Left cardiac atrium (tissue), 4 donors: ENCODE measurements at places on chromosomes 1 and 21. TPM values are rescaled to one million over a fixed set of nuclear protein-coding genes. Genes with fewer than 3 reads are reported as not detected.

FLG gene
- total RNA-seq = not detected

DCAF6 gene
- 129 TPM for total RNA-seq

AIRE gene
- not detected for total RNA-seq

NLRP3 gene
- total RNA-seq = 2.0 TPM

PGBD5 gene
- 19.6 TPM for total RNA-seq

PLPPR4 gene
- total RNA-seq = 1.5 TPM

VHLL gene
- not detected for total RNA-seq

MTARC1 gene
- 50.6 TPM for total RNA-seq

CYP4Z1 gene
- total RNA-seq = 1.1 TPM

ATP1A2 gene
- total RNA-seq = 176 TPM

DNA sequence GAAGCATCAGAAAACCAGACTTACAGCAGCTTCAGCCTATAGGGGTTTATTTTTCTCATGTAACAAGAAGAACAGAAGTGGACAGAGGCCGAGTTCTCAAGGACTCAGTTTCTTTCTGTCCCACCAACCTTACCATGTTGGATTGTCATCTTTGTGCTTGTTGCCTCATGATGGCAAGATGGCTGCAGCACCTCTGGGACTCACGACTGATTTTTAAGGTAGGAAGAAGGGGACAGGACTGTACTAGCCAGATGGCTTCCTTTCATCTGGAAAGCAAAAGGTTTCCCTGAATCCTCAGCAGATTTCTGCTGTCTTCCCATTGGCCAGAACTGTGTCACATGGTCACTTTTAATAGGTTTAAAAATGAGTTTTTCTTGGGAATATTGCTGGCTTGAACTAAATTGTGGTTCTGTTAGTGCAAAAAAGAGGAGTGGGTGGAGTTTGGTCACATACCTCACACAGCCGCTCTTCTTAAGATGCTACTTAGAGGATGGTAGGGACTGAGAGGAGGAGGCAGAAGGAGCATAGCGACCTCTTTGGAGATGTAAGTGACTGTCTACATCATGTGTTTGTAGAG is 48.1 kb upstream of the ENAH start:
- no peak for DNase-seq

- DNase-seq = no peak
Observed at GRCh38 chr1:111221276-111221632, 6.3 kb upstream of the CHI3L2 start.

DNA sequence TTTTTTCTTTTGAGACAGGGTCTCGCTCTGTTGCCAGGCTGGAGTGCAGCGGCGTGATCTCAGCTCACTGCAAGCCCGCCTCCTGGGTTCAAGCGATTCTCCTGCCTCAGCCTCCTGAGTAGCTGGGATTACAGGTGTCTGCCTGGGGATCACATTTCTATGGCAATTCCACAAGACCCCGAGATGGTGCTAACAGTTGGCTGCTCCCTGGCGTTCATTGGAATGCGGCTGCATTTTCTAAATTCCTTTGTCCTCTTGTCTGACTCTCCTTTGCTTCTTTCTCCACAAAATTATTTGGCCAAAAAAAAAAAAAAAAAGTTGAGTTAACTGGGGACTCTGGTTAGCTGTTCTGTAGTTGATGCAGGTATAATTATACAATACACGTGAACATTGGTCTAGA is 176.4 kb downstream of the ETS2 start:
- DNase-seq = no peak

DNA sequence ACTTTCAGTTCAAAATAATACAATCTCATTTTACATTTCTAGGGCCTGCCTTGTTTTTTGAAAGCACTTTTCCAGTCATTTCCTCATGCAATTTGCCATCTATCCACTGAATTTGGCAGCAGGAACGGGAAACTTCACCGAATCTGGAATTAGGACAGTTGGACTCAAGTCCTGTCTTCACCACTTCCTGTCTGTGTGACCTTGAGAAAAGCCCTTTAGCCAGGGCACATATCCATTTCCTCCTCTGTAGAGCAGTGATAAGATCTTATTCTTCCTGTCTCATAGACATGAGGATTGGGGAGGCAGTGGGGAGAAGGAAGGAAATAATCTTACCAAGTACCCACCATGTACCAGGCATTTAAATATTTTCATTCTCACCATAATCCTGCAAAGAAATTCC is 12.0 kb downstream of the VAV3 start:
- DNase-seq = no peak

DNA sequence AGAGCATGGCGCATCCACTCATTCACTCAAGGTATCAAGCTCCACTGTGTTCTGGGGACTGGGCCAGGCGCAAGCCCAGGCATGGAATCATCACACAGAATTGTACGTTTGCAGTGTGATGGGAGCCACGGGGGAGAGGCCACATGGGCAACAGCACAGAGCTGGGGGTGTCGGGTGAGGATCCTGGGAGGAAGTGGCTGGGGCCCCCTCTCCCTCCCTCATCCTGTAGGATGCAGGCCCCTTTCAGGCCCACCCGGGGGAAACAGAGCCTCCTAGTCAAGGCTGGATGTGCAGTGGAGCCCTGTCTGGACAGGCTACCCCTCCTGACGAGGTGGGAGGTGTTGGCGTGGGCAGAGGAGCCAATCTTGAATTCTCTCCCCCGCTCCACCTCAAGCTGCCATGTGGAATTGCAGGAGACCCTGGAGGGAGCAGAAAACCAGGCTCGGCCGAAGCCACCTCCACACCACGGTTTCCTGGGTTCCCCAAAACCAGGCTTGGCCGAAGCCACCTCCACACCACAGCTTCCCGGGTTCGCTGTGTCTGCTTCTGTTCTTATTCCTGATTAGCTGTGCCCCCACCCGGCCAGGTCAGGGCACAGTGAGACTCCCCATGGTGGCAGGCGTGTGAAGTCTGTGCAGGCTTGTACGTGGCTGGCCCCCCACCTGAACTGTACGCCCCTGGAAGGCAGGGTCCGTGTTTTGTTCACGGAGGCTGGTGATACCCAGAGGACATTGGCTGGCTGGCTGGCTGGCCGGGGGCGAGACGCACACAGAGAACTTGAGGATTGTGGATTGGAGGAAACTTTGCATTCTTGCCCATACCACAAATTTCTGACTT is 4.2 kb upstream of the C1orf174 start:
- no peak for DNase-seq

DNA sequence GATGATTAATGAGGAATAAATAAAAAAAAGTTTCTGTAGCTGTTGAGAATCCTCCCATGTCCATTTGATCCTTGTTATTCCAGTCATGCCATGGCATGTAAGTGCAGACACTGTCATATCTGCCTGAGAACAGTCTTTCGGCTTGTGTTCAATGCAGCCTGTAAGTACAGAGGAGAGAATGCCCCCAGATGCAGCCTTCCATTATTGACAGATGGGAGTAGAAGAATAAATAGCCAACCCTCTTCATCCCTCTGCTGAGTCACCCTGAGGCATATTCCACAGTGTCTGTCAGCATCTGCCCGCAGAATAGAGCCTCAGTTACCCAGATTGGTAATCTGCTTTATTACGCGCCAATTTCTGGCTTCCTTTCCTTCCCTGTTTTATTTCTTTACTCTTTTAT is 139.4 kb downstream of the LRRC7 start:
- no peak for DNase-seq

- DNase-seq = no peak
Observed at GRCh38 chr1:24966121-24966723, 36.1 kb upstream of the RUNX3 start.

DNA sequence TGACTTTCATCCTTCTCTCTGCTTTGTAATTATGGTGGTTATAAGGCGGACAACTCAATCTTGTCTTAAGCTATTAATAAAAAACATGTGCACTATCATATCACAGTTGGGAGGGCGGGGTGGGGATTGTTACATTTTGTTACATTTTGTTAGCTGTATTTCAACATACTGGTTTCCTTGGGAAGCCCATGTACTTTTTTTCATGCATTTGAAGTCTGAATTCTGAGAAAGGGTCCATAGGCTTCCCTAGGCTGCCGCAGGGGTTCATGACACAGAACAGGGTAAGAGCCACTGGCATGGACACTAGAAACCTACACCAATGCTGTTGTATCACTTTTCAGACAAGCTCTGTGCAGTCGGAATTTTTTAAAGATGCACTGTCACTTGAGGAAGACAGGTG is 178.8 kb downstream of the ETS2 start:
- DNase-seq = no peak

- no peak for DNase-seq
Observed at GRCh38 chr21:34906401-34906800, 142.7 kb downstream of the RUNX1 start.

DNA sequence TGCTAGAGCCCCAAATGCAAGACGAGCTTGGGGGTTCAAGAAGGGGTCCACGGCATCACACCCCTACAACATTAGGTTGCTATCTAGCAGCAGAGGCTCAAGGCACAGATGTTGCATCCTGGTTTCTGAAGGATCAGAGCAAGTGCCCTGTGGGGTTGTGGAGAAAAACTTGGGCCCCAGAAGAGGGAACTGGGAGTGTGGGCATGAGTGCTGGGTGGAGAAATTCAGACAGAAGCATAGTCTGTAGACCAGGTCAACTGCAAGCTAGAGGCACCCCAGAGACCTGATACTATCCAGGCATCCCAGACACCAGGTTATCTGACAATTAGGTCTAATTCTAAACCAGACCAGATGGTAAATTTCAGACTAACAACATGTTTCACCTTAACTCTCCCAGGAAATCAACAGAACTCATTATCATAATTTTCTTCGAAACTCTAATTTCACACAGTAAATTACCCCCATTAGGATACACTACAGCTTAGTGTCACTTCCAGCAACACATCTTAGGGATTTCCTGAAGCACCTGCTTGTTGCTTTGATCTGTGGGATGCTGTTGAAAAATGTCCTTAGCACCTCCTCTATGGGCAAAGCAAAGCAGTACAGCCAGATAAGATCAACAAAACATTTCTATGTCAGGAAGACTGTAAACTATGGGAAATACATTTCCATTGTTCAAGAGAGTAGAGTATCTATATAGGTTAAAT is 179.3 kb downstream of the VAV3 start:
- DNase-seq = no peak

DNA sequence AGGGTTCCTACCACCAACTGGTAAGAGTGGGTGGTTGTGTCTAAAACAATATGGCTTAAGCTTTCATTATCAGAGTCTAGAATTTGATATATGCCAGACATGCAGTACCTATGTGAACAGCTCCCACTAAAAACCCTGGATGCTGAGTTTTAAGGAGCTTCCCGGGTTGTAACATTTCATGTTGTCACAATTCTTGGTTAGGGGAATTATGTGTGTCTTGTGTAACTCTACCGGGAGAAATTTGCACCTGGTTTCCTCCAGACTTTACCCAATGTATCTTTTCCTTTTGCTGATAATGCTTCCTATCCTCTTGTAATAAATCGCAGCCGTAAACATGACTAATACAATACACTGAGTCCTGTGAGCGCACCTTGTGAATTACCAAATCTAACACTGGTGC is 48.3 kb downstream of the ARID4B start:
- no peak for DNase-seq

DNA sequence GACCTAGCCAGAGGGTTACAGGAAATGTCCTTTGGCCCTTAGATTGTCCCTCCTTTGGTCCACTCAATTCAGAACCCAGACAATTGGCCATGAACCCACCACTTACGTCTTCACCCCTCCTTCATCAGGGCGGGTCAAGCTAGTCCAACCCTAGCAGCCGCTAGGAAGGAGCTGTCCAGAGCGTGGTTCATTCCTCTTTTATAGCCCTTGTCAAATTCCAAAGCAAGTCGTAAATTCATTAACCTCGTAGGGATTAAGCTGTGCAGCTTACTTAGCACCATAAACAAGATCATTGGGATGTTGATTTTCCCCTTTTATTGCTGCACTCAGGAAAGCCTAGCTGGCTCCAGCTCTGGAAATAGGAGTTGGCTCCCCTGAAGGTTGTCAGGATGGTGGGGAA is 90.1 kb downstream of the TMEM53 start:
- DNase-seq = no peak

- DNase-seq = no peak
Observed at GRCh38 chr1:230982696-230983095, 3.8 kb downstream of the ARV1 start.

- no peak for DNase-seq
Observed at GRCh38 chr1:11575553-11575952, 78.7 kb downstream of the FBXO2 start.

- no peak for DNase-seq
Observed at GRCh38 chr1:158353303-158354075, at the start of gene CD1E. Gene CD1E (plus strand): TSS chr1:158353894. CDS start chr1:158353989, 95 bp downstream.

- peak; percentile 23 for DNase-seq
Observed at GRCh38 chr1:198776602-198777029, 137.8 kb downstream of the PTPRC start.

GRCh38 chr1:17212487-17213121 is 7.7 kb downstream of the PADI1 start:
- peak; percentile 39 for DNase-seq

DNA sequence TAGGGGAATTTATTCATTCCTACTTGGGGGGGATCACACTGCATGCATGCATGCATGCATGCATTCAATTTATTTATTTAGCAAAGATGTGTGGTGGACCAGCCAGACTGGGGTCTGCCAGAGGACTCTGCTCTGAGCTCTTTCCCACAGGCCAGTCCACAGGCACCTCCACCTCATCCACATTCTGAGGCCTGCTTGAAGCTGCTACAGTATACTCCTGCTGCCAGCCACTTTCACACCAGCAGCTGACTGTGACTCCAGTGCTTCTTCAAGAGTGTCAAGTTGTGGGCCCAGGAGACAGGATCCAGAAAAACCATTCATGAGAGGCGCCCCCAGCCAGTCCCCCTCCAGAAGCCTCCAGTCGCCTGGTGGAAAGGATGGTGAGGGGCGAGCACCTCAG is 30.9 kb downstream of the SSBP3 start:
- DNase-seq = no peak

- DNase-seq = no peak
Observed at GRCh38 chr1:50970509-50970887, 453 bp downstream of the CDKN2C start.

DNA sequence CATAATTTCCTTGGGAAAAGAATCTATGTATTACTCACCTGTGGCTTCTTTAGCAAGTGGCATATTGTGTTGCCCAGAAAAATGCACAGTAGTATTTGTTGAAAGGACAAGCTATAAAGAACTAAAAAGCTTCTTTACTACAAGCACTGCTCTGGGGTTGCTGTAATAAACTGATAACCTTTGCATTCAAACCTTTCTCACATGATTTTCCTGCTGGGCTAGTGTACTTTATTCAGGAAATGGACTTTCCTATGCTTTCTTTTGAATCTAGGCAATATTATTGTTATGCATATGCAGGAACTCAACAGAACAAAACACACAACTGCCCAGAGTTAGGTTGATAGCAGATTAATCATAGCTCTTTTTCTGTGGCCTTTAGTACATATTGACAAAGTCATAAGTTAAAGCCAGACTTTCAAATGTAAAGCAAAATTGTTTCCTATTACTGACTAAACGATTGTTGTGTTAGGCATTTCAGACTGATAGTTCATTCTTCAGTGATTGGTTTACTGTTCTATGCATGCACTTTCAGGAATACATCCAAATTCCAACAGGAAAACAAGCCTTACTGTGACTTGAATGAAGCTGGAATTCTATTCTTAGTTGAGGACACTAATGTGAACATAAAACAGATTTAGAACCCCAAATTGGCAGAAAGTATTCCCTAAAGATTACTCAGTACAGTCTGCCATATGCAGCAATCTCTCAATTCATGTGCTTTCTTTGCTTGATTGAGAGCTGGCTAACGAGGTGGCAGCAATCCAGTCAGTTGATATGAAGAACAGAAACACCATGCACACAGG is 564.3 kb upstream of the NEGR1 start:
- DNase-seq = no peak
